ENCODE measurements at places on chromosomes 11 and 22.
A peak's percentile ranks its signal among the peaks of the same experiment; 100 is the strongest.

- DNase-seq = no peak
Observed at GRCh38 chr22:43292630-43293018, 50.5 kb downstream of the SCUBE1 start.

GRCh38 chr11:118895093-118896039 is 11.7 kb downstream of the CXCR5 start:
- DNase-seq = no peak

DNA sequence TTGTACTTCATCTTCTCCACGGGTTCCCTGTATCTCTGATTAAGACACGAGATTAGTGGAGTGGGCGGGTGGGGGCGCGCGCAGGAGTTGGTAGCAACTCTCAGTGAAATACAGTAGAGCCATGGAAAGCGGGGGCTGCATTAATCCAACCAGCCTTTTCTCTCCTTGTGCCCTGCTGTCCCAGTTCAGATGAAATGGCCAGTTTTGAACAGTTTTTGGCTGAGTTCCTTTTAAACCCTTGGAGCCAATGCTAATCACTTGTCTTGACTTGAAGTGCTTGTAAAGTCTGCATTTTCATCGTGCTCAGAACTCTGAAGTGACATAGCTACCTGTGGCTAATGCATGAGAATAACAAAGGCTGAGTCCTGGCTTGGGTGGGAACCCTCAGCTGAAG is 734 bp upstream of the TMEM123 start:
- no peak for DNase-seq

GRCh38 chr22:32810555-32811133 is 9.1 kb downstream of the TIMP3 start:
- no peak for DNase-seq

- DNase-seq = no peak
Observed at GRCh38 chr11:117838901-117839300, 14.4 kb upstream of the FXYD2 start.

GRCh38 chr22:41181349-41182241 is 23.5 kb upstream of the L3MBTL2 start:
- peak; percentile 61 for DNase-seq

DNA sequence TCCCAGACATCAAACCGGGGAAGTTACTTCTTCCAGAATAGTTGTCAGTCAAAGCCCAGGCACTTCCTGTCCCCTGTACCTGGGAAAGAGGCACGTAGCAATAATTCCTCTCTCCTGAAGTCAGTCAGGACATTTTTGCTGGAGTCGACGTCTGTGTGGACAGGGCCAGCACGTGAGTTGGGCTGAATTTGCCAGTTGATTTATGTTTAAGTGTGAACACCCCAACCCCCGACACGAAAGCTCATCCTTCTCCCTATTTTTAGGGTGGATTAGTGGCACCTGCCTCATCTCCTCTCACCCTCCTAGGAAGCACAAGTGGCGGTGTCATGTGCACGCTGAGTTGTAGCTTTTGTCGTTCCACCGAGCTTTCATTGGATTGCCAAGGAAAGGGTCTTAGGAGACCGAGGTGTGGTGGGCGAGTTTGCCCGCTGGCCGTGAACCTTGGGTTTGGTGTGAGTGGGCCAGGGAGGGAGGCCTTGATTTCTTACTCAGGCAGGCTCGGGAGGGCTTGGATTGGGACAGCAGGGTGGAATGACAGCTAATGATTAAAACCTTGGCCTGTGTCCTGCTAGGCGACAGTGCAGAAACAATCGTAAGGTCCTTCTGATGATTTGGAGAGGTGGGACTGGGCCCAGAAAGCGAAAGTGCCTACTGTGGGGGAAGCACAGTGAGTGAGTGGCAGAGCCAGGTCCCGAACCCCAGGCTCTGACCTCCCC is 87.0 kb upstream of the CRYBB3 start:
- no peak for DNase-seq

DNA sequence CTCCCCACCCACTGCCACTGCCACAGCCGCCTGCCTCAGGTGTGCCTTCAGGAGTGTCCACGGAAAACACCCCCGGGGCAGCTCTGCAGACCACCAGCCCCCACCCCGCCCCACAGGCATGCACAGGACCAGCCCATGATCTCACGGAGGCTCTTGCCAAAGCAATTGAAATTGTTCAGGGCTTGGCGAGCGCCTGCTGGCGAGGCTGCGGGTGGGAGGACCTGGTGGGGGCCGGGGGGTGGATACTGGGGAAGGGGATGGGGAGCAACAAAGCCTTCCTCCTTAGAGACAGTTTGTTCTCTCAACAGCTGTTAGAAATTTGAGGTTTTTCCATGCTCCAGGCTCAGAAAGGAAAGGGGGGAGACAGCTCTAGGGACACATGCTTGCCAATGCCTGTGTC is 274.7 kb downstream of the MN1 start:
- DNase-seq = no peak

DNA sequence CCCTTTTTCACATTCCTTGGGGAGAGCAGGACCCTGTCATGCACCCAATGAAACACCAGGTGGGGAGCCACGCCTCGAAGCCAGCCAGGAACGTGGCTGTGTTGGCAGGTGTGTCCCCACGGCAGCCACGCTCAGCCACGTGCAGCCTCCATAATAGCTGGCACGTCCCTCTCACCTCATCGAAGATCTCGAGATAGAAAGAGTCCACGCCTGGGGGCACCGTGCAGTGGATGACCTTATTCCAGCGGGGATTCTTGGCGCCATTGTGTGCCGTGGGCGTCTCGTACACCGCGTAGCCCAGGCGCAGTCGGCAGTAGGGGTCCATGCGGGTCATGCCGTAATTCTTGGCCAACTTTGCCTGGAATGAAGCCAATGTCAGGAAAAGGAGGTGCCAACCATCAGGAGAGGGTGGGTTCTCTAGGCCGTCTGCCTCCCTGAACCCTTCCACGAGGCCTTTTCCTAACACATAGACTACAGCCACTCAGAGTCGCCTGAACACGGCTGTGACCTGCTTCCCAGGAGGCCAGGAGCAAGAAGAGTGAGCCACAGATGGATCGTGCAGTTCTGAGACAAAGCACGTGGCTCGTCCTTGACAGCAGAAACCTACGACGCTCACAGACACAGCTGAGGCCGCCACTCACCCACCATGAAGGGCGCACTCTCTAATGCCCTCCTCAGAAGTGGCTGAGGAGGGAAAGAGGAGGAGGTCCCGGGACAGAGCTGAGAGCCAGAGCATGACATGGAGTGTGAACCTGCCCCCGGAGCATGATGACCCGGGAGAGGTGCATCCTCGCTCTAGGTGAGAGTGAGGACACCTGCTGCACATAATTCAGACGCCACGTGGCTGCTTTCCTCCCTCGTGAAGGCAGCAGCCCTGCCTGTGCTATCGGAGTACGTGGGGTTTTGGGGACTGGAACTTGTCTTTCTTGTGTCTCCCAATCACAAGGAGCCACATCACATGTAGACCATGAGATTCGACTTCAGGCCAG is 19.1 kb downstream of the TOLLIP start:
- no peak for DNase-seq

DNA sequence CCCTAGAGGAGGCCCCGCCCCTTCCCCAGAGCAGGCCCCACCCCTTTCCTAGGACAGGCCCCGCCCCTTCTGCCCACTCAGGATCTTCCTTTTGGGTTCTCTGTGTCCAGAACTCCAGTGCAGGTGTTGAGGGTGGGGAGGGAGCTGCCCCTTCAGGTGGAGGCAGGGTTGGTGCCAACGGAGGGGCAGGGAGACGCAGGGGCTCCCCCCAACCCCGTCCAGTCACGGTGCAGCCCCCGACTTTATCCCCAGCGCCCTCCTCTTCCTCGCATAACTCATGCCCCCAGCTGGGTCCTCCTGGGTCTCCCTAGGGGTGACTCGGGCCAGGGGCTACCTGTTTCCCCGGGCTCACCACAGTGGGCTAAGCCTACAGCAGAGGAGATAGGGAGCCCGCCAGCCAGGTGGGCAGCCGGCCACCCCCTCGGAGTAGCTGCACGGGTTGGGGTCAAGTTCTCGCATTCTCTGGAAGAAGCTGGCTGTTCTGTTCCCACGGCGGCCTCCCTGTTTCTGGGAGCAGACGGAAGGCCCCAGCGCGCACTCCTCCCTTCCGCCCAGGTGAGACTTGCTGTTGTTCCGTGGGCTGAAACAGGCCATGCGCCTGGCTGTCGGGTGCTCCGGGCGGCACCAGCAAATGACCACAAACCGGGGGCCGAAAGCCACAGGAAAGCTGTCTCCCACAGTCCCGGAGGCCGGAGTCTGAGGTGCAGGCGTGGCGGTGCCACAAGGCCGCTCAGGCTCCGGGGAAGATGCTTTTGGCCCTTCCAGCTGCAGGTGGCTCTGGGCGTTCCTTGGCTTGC is 38.9 kb downstream of the MUC2 start:
- DNase-seq = no peak

GRCh38 chr22:17060126-17060525 is 24.7 kb upstream of the IL17RA start:
- DNase-seq = no peak

DNA sequence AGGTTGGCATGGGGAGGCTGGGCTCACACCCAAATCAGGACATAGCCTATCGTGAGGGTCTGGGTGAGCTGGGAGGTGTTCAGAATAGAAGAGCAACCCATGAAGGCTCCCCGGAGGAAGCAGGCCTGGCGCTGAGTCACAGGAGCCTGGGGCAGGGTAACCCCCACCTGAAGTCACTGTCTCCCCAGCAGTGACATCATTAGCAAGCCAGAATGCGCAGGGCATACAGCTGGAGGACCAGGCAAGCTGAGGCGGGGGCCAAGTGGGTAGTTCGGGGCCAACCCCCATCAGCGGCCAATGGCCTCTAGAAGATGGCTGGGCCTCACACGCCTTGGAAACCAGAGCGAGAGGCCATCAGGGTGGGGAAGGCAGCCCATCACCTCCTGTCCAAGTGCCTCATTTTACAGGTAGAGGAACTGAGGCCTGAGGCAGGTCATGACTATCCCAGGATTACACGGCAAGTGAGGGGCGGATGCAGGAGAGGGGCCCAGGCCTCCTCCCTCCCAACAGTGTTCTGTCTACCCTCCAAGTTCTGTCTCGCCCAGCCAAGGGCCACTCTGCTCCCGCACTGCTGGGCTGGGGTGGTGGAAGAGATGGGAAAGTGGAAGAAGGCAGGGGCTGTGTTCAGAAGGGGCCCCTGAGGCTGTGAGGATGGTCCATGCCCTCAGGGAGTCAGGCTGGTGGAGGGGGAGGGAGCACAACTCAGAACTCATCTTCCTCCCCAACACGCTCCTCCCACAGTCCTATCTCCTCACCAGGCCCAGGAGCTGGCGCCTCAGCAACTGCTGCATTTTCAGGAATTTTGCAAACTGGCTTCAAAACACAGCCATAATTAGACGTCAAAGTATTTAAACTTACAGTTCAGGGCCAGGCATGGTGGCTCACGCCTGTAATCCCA is 24.6 kb downstream of the RPL3 start:
- no peak for DNase-seq

- DNase-seq = no peak
Observed at GRCh38 chr11:111230122-111230465, 15.4 kb upstream of the POU2AF2 start.

GRCh38 chr22:31279327-31279669 is 13.0 kb downstream of the PIK3IP1 start:
- no peak for DNase-seq

GRCh38 chr11:19326499-19326898 is 85.8 kb upstream of the E2F8 start:
- no peak for DNase-seq

- DNase-seq = no peak
Observed at GRCh38 chr11:72112978-72113808, 698 bp upstream of the ANAPC15 start.

DNA sequence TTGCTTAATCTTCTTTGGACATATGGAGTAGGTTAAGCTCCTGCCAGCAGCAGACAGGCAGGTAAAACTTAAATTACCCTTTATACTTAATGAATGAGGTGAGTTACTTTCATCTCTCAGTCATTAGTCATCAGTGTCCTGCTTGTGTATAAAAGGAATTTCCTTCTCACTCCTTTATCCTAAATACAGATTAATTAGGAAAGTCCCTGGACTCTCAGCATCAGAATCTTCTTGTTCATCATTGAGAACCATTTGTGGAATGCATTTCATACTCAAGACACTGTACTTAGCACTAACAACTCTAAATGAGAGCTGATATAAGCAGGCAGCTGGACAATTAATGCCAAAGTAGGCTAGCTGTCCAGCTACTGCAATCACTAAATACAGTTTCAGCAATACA is 630.4 kb downstream of the METTL15 start:
- no peak for DNase-seq

DNA sequence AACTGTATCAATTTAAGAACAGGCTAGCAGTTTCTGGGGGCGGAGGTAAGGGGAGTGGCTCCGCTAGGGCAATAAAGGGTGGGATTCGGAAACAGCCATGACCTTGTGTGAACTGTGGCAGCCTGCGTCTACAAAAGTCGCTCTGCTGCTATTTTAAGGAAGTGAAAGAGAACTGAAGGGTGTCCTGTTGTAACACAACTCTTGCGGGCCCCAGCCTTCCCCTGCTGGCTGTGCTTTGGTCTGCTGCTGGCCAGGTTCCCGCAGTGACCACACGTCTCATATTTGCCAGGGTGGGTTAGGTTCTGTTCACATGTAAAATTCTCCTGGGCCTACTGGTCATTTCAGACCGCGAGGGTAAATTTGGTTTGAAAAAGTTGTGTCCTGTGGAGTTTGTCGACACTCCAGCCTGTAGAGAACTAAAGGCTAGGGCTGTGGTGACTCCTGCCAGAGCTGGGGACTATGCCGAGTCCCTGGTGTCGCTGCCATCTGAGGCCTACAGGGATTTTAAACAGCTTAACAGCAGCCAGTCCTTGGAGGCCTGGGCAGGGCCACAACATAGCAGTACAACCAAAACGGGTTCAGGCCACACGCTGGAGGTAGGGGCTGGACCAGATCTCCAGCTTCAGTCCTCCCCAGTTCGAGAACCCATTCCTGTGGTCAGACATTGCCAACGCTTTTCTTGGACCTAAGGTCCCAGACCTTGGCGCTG is 1.1 kb upstream of the PPFIBP2 start:
- peak; percentile 90 for DNase-seq

- no peak for DNase-seq
Observed at GRCh38 chr22:49699928-49700498, 127.7 kb downstream of the BRD1 start.

- DNase-seq = no peak
Observed at GRCh38 chr11:11070976-11071375, 213.1 kb upstream of the ZBED5 start.

DNA sequence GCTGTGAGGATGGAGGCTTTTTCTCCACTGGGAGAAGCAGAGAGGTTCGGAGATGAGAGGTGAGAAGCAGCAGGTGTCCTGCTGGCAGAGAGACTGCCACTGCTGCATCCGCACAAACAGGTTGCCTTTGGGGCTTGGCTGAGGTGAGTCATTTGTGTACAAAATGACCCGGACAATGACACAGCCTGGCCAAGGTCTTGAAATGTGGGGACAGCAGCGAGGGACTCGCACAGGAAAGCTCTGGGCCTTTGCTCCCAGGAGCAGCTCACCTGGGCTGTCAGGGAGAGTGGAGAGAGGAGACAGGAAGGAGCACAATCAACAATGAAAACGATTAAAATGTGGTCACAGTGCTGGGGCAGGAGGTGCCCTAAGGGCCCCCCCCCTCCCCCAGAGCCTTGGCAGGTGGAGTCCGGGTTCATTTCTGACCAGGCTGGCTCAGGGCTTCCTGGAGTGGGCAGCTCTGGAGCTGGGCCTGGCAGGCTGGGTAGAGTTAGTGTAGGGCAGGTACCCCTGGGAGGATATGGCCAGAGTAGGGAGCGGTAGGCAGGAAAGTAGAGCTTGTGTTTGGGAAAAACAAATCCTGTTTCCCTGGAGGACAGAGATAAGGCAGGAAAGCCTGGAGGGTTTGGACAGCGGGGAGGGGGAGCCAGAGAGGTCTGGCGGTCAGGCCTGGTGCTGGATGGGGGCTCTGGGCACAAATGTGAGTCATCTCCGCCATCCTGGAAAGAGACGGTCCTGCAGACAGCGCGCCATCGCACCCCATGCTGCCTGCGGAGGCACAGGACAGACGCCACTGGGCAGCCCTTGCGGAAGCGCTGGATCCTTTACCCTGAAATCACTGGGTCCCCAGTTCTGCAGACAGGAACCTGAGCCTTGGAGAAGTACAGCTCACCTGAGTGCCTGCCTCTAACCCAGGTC is 37.8 kb upstream of the CELSR1 start:
- DNase-seq = no peak

Data from inflammatory macrophage (primary cell).